Fibroblast of skin of back (primary cell): ENCODE measurements at places on chromosomes 4 and X.
A peak's percentile ranks its signal among the peaks of the same experiment; 100 is the strongest.

DNA sequence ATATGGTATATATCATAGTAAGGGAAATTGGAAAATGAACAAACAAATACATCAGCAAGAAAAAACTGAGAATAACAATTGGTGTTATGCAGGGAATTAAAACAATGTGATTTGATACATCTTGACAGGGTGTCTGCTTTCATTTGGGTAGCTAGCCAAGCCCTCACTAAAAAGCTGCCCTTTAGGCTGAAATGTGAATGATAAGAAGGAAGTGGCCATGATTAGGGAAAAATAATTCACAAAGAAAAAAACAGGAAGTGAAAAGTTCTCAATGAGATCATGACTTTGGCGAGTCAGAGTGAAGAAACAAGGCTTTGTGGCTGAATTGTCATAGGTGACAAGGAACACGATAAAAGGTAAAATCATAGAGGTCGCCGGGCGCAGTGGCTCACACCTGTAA, 675.8 kb upstream of the SLIT2 start:
- no peak for DNase-seq

DNA sequence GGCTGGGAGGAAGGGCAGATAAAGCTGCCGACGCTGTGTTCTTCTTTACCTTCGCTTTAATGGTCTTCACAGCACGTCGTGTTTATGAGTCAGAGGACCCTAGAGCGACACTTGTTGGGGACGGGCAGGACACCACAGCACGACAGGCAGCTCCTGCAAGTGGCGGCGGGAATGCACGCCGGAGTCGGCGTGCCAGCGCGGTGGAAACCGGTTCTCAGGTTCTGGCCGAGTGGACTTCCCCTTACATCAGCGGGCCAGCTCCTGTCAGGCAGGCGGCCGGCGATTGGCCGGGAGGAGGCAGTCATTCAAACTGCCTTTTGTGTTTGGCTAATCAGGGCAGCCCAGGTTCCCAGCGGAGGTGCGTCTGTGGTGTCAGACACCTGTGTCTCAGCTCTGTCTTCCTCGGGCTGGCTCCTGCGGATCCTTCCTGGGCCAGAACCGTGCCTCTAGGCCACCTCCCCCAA, 150.9 kb downstream of the SHROOM3 start:
- peak; percentile 65 for DNase-seq

GRCh38 chr4:123421937-123422781, 25.6 kb downstream of the SPRY1 start:
- DNase-seq = no peak

GRCh38 chr4:125062115-125063050, 252.4 kb upstream of the FAT4 start:
- DNase-seq = no peak
